Left lobe of liver (tissue), 2 donors: ENCODE measurements at places on chromosomes 11 and 22.
A peak's percentile ranks its signal among the peaks of the same experiment; 100 is the strongest.

DNA sequence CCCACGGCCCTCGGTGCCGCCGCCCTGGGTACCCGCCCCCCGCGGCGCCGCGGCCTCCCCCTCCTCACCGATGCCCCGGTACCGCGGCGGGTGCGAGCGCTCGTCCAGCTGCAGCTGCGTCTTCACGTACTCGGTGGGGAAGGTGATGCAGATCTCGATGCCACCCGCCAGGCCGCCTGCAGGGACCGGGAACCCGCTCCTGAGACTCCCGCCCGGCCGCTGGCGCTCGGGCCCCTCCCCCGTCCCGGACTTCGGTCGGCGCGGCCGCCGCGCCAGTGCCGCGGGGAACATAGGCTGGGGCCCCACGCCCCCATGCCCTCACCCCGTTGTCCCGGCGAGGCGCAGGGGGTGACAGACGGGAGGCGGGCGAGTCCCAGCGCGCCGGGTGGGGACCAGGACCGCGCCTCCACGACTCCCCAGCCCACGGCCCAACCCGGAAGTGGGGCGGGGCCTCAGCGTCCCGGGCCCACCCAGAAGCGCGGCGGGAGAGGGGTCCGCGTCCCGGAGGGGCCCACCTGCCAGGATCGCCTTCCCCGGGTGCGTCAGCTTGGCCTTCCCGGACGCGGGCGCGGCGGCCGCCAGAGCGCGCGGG is 375 bp downstream of the SLC25A1 start:
- no peak for DNase-seq

DNA sequence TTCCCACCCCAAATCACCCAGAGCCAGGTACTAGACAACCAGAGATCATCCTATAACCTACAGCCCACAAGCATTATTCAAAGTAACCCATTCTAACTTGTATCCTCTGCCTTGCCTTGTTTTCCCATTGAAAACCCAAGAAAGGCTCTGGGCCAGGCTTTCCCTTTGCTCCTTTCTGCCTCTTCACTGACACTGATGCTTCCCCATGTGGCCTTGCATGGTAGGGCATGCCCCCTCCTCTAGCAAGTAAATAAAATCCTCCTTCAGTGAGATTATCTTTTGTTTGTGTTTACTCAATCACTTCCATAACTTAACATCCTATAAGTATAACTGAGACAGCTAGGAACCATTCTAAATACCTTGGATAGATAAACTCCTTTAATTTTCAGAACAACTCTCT is 65.6 kb upstream of the FAR1 start:
- no peak for DNase-seq

DNA sequence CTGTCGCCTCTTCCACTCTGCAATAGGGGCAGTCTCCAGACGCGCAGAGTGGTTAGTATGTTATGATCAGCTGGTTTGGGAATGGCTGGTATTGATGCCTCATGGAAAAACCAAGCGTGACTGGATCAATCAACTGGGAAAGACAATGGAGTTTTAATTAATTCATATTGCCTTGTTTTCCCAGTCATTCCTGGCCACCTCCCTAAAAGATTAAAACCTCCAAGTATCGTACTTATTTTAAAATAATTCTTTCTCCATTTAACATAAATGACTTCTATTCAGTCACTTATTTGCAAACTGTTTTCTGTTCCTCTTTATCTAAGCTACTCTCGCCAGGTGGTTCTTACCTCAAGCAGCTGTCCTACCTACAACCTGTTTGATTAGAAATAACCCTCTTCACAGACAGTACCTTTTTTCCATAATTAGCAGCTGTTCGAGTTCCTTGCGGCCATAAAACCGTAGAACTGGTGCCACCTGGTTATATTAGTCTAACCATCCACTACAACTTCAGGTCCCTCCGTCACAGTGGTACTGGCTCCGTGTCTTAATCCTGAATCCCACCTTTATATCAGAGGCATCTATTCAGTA is 898 bp downstream of the ZNF215 start:
- DNase-seq, result no peak

GRCh38 chr22:17418890-17419324 is 49.6 kb downstream of the CECR2 start:
- no peak for DNase-seq

- DNase-seq, result no peak
These were observed 1.6 kb upstream of the ATG16L2 start for GRCh38 chr11:72812604-72812966.

GRCh38 chr11:92625894-92626293 is 343.6 kb upstream of the MTNR1B start:
- no peak for DNase-seq

- DNase-seq, result peak; percentile 80
These were observed 32.2 kb downstream of the ELMOD1 start for GRCh38 chr11:107623183-107623582.

- no peak for DNase-seq
These were observed 2.3 kb downstream of the BIRC3 start for GRCh38 chr11:102319544-102319943.

DNA sequence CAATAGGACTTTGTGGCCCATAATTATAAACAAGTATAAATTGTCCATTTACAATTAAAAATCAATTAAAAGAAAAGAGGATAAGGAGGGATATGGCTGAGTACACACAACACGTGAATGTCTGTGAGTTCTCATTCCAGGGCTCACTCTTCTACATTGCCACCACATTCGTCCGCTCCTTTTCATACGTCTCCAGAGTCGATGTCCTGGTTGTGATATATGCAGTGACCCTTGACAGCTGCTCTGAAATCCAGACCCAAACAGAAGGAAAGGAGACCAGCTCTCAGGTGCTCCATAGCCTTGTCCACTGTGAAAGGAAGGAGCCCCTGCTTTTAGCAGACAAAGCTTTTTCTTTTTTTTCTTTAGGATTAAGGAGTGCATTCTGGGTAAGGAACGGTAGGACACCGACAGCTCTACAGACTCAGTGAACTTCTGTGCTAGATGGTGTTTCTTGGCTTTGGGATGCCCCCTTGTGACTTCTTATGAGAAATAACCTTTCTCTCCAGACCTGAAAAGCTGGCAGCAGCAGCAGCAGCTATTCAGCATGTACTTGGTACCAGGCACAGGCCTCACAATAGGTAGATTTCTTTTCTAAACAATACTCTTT is 19.7 kb upstream of the DNAJB13 start:
- DNase-seq, result no peak

DNA sequence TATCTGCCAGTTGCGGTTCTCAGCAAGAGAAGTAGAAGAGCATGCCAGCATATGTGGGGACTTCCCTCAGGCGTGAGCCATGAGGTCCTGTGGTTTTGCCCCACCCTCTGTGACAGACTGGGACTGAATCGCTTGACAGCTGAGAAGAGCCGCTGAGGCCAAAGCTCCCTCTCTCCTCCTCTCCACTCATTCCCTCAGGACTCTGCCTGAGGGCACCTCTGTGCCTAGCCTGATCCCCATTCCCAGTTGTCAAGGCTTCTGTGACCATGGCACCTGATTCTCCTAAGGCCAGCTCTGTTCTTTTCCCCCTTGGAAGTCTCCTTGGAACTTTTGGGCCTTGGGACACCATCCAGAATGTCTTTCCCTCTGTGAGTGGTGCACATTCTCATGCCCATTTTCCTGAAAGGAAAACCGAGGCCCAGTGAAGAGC is 27.0 kb downstream of the ART5 start:
- DNase-seq, result no peak

GRCh38 chr22:36226189-36226588 is 13.1 kb downstream of the APOL2 start:
- DNase-seq, result no peak

DNA sequence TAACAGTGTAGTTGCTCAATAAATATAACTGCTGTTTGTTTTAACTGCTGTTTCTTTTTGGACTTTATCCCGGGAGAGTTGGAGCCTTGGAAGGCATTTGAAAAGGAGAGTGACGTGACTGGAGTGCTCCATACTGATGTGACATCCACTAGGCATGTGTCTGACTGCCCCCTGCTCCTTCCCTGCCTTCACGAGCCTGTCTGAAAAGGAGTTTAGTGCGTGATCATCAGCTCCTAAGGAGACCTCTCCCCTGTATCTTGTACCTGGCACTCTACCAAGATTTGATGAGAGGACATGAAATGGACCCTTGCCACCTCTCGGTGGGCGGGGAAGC is 22.9 kb downstream of the ZBTB16 start:
- DNase-seq, result peak; percentile 47
